ENCODE measurements at places on chromosomes 4 and X. TPM values are rescaled to one million over a fixed set of nuclear protein-coding genes. Genes with fewer than 3 reads are reported as not detected.

Gene SPON2
- 21.9 TPM for total RNA-seq

Gene USP17L28
- not detected for total RNA-seq

GRCh38 chr4:5409972-5410618, 298.3 kb downstream of the EVC2 start:
- DNase-seq, result no peak

DNA sequence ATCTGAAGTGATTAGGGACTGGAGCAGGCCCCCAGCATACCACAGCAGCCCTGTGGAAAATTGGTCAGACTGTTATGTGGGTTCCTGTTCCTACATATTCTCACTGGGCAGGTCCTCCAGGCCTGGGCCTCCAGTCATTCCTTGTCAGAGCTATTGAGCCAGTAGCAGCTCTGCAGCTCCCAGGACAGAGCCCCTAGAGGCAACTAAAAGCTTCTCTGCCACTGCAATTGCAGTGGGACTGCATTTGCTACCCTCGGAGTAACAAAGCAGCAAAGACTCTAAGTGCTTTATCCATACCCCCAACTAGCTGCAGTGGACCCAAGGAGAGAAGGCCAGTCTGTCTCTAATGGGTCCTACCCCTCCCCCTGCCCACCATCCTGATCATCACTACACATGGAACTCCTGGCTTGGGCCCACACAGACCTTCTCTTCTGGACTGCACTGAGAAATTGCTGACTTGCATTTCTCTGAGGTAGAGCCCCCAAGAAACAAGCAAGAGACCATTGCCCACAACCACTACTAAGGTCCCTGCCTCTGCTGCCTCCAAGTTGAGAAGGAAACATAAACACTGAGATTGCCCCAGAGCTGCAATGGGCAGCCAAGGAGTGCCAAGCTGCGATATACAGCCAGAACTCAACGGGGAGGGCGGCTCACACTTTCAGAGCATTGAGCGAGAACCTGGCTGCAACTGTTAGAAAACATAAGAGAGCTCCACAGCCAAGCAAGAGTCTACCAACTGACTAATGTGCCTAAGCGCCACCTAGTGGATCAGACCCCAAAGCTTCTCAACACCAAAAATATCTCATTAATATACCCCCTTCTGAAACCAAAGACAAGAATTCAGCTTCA, 738.7 kb upstream of the NDST4 start:
- DNase-seq, result no peak

DNA sequence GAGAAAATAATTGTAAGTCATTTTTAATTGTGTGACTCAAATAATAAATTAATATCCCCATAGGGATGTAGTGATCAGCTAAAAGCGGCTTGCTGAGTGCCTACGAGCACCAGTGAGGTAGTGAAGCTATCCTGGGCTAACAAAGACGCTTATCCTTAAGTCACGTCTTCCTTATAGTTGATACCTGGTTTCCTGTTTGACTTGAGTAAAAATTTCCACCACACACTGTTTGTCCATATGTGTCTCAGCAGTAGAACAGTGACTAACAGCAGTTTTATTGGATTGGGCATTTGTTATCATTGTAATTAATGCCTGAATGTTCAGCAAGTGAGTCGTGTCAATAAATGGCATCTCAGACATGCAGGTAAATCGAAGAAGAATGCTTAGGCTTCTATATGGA, 241.1 kb downstream of the GRXCR1 start:
- DNase-seq, result peak; percentile 10

- DNase-seq, result no peak
Observed at GRCh38 chr4:26141911-26142638, 178.7 kb upstream of the RBPJ start.

DNA sequence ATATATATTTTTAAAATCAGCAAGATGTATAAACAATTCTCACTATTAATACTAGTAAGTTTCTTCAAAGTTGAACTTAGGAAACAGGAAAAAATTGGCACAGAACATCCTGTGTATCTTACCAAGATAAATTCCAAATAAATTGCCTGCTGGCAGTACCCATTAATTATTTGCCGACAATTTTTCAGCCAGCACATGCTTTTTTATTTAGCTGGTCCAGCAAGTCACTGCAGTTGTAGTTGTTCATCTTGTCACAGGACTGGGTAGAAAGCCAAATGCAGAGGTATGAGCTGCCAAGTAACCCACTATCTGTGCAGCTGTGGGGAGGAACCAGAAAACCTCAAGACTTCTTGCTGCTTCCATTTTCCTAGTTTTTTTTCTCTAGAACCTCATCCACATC, 113.4 kb downstream of the PACRGL start:
- no peak for DNase-seq

DNA sequence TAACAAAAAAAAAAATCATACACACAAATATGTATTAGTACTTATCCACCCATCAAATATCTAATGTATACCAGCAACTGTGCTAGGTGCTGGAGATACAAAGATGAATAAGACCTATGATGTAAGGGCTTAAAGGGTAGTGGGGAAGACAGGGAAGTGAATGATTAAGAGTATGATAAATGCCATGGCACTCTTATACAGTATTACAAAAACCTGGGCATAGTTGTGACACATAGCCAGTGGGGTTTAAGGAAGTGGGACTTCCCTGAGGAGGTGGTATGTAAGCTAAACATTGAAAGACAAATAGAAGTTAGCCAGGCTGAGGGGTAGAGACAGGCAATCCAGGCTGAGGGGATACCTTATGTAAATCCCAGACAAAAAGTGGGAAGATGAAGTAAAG, 23.5 kb downstream of the CHM start:
- DNase-seq, result no peak

All from cerebellum (tissue), 4 donors.